RKO (cell line): ENCODE measurements at places on chromosomes 4 and X.

- no peak for DNase-seq
Observed at GRCh38 chrX:21800344-21800770, 39.1 kb upstream of the MBTPS2 start.

GRCh38 chrX:135974279-135974856 is 580 bp upstream of the MMGT1 start:
- peak; percentile 15 for DNase-seq

GRCh38 chrX:43664708-43665107 is 8.6 kb downstream of the MAOA start:
- no peak for DNase-seq

GRCh38 chrX:131187206-131187605 is 101.9 kb downstream of the IGSF1 start:
- no peak for DNase-seq

DNA sequence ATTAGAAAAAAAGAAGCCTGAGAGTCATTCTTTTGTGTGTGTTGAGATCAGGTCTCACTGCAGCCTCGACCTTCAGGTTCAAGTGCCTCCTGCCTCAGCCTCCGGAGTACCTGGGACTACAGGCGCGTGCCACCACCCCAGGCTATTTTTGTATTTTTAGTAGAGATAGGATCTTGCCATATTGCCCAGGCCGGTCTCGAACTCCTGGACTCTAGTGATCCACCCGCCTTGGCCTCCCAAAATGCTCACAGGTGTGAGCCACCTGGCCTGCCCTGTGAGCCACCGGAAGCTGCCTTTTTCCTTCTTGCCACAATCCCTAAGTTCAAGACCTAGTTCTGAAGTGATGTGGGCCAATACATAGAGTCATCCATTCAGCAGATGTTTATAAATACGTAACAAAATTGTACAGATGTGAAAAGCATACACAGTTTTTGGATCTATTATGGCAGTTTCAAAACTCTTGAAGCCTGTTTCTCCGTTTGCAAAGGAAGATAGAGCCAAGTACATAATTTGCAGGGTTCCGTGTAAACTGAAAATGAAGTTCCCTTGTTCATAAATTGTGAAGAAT is 536 bp upstream of the CTSO start:
- DNase-seq = no peak

- no peak for DNase-seq
Observed at GRCh38 chrX:74389016-74389722, 32.1 kb upstream of the SLC16A2 start.

GRCh38 chr4:75633846-75634245 is 3.5 kb upstream of the CDKL2 start:
- no peak for DNase-seq

- peak; percentile 71 for DNase-seq
Observed at GRCh38 chr4:187606581-187606980, 389.0 kb upstream of the ZFP42 start.

DNA sequence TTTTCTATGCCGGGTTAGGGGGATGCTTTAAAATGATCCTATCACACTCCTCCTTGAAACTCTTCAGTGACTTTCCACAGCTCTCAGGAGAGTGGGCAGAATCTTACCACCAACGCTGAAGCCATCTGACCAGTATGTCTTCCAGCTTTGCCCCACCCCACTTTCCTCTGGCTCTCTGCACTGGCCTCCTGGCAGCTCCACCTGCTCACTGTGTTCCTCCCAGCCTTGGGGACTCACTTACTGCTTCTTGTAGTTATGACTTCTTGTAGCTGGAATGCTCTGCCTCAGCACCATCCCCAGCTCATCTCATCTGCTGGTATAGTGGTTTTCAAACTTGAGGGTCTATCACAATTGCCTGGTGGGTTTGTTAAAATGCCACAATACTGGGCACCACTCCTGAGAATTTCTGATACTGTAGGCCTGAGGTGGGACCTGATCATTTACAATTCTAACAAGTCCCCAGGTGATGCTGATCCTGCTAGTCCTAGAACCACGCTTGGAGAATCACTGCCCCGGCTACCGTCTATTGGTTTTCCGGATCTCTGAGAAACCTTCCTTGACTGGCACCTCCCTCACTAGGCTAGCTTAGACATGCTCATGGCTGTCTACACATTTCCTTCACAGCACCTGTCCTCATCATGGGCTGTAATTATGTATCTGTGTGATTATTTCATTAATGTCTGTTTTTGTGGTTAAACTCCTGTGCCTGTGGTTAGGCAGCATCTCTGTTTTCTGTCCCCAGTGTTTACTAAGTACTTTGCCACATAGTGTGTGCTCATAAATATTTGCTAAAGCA is 152.2 kb downstream of the MGST2 start:
- DNase-seq = no peak

- DNase-seq = no peak
Observed at GRCh38 chr4:148852092-148852699, 410.0 kb upstream of the NR3C2 start.

DNA sequence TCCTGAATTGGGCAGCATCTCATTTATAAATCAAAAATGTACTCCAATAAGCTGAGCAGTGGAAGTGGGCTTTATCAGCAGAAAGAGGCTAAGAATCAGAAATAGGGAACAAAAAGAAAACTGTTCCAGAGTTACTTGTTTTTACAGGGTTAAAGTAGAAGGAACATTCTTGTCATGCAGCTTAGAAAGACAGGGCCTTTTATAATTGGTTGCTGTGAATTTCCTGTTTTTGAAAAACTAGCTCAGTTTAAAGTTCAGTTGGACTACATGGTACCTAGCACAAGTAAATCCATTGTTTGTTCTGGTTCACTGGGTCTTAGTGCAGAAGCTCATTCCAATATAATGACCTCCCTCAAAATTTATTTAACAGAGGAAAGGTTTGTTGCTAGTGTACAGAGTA is 200.8 kb downstream of the GRIA2 start:
- no peak for DNase-seq

DNA sequence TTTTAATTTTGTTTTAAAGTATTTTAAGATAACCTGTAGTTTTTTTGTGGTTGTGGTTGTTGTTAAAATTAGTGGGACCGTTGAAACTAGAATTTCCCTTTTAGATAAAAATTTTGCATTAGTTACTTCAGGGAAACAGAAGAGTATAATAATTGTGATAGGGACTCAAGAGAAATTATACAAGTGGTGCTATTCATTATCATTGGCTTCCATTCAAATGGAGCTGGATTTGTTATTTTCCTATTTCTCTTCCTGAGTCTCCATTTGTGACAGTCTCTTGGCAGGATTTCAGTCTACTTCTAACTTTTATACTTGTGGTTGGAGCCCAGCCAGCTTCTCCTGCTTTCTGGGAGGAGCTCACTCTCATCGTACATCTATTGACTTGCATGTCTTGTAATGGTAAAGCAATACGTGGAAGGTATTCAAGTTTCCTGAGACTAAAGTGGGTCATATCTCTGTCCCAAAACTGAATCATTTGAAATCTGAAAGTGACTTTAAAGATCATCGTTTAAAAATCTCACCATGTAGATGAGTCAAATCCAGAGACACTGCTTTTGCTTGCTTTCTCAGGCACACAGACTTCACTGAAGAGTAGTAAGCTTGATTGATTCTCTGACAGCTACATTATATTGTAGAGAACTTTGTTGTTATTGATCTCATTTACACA is 155.8 kb downstream of the RPA4 start:
- DNase-seq = no peak

DNA sequence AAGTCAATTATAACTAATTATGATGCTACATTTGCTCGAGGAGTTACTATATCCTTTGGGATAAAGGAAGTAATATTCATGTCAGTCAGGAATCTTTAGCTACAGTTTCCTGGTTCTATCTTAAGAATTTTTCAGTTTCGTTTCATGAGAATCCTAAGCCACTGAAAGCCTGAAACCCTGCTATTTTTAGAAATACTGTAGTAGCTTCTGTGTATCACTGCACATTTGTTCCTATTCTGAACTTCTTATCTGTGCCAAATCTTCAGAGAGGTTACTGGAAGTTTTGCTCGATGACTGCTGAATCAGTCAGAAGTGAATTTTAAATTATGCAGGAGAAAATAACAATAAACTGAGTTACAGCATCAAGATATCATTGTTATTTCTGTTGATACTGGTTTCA is 249.2 kb downstream of the TENM3 start:
- DNase-seq = no peak

- no peak for DNase-seq
Observed at GRCh38 chr4:48813964-48814363, 16.9 kb upstream of the OCIAD1 start.

DNA sequence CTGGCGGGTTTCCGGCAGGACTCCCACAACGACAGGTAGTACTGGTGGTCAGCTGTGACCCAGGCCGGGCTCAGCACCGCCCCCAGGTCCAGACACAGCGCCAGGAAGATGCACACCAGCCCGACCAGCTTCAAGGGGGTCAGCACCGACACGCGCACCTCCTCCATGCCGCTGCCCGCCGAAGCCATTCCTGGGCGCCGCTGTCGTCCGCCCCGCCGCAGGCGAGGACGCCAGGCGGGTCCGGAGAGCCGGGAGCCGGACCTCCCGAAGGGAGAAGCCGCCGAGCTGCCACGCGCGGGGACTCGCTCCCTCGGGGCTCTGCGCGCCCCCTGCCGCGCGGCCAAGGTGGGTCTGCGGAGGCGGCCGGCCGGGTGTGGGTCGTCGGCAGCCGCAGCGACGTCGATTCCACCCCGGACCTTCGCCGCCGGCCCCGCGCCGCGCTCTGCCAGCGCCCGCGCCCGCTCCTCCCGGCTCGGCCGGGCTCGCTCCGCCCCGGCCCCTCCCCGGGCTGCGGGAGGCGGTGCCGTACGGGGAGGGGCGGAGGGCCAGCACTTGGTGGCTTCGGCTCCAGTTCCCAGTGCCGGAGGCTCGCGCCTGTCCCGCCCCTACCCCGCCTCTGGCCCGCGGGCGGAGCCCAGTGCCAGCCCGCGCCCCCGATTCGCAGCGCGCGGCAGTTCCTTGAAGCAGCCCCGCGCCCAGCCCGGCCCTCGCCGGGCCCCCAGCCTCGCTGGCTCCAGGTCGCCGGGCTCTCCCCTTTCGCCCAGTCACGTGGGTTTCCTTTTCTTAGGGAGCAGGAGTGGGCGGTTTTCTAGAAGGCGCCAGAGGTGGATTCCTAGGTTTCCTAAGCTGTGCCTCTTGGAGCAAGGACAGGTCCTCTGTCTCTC is at the start of gene TMEM47:
TMEM47 (minus strand) TSS at position 444 of the 884 bp plus-strand sequence; CDS start at position 188, 256 bp downstream.
- DNase-seq = no peak

GRCh38 chr4:83852085-83852451 is 316.2 kb downstream of the GPAT3 start:
- no peak for DNase-seq

DNA sequence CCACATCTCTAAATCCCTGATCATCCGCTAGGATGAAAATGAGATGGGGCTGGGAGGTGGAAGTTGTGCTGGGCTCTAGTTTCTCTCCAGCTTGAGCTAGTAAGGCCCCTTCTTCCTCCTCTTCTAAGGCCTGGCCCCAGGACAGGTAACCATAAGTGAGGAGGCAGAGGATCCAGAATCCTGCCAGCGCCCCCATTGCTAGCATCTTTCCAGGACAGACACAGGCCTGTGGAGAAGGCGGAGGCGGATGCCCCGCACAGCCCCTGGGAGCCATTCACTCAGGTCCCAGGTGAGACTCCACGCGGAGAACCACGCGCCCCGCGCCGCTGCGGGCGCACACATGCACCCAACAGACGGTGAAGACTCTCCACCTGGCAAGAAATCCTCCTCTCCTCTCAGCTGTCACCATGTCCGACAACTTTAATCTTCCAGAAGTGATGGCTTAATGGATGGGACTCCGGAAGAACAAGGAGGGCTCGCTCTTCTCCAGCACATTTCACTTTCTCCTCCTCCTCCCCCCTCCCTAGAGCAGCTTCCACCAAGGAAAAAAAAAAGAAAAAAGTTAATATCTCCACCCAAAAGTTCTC is 793 bp downstream of the ARSJ start:
- DNase-seq = peak; percentile 41

DNA sequence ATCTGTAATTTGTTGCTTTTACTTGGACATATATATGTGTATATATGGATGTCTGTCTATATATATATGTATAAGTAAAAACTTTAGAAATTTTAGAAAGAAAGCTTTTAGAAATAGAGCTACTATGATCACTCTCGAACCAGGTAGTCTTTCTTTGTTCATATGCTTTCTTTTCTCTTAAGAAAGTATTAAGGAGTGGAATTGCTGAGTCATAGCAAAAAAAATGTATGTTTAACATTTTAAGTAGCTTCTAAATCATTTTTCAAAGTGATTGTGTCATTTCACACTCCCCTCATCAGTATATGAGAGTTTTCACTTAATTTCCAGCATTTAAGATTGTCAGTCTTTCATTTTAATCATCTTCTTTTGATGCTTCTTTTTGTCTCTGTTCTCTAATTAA is 447.9 kb upstream of the TECRL start:
- DNase-seq = no peak

DNA sequence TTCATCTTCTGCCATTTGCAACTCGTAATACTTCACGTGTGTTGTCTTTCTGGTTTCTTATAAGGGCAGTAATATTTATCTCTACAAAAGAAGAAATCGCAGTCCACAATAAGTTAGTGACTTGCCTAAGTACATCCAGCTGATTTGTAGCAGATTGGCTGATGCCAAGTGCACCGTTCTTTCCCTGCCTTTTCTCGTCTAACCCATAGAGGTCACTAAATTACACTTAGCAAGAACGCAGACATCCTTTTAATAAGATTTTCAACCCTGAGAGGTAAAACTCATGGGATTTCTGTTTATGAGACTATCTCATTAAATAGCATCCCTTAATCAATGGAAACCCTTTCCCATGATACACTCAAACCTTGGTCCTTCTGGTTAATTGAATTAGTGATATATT is 408.6 kb upstream of the ACTRT1 start:
- peak; percentile 11 for DNase-seq

DNA sequence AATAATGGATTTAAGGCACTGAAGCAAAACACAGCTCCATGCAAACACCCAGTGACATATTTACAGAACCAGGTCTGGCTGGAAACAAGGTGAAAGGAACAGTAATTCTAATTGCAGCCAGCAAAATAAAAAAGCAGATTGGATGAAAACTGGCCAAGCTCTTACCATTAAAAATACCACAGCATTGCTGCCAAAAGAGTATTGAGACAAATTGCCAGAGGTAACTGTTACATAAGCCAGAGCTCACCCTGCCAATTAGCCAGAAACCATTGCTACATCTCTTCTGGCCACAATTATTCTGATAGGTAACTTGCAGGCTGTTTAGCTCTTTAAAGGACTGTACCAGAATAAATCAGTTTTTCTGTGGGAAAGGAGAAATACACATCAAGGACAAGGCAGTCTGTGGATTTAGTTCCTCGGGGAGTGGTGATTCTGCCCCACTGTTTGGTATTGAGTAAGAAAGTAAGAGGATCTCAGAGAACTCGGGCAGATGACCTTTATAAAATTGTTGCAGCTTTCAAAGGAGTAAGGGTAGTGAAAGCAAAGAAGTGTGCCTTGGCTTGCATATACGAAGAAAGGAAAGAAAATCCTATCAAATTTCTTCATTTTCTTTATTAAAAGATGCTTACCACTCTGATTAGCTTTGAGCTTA is 369.5 kb downstream of the PPP3CA start:
- DNase-seq = no peak

- no peak for DNase-seq
Observed at GRCh38 chr4:95599777-95600400, 51.1 kb upstream of the UNC5C start.

GRCh38 chrX:134426281-134426680 is 33.7 kb upstream of the HPRT1 start:
- no peak for DNase-seq

- DNase-seq = peak; percentile 35
Observed at GRCh38 chrX:152896450-152896849, 1.4 kb upstream of the ZNF185 start.
